ENCODE measurements at places on chromosomes 16 and 17. TPM values are rescaled to one million over a fixed set of nuclear protein-coding genes. Genes with fewer than 3 reads are reported as not detected.
A peak's percentile ranks its signal among the peaks of the same experiment; 100 is the strongest.

The PYY gene
- not detected for total RNA-seq

The IQCK gene
- total RNA-seq, result 6.0 TPM

The PDIA2 gene
- 1.6 TPM for total RNA-seq

The CUEDC1 gene
- total RNA-seq, result 43.2 TPM

DNA sequence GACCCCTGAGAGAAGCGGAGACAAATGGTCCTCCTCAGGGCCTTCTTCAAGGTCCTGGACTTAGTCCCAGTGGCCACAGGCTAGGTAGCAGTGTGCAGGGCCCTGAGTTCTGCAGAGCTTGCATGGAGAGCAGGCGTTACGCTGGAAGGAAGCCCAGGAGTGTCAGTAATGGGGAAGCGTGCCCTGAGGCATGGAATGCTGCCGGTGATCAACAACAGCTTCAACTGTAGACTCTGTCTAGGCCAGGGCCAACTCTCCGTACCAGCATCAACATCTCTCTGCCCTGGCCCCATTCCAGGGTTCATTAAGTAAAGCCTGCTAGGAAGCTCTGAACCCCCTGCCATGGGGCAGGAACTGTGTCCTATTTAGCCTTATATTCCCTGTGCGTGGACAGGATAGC lies 568 bp upstream of the TNK1 start:
- peak; percentile 63 for DNase-seq

GRCh38 chr17:80959330-80960036 lies 32.2 kb upstream of the CHMP6 start:
- DNase-seq, result peak; percentile 88

DNA sequence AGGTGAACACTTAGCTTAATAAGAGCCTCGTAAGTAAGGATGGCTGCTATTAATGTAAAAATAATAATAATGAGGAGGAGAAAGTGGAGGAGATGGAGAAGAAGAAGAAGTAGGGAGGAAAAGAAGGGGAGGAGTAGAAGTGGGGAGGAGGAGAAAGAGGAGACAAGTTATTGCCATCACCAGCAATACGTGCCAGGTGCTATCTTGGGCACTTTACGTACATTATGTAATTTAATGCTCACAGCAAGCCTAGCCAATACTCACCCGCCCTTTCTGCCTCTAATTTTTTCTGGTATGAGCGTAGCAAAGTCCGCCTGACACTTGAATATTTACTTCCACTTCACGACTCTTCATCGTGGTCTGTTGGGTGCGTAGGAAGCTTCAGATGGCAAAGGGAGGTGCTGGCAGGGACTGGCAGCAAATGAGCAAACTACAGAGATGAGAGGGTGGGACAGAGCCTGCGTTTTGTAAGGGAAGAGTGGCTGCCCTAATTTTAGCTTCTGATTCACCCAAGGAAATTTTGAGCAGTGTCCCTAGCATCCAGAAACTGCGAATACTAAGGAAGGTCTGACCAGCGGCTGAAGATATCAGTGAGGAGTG lies 42.1 kb upstream of the CDH13 start:
- DNase-seq, result no peak

GRCh38 chr16:65845466-65846209 lies 520.9 kb upstream of the CDH5 start:
- no peak for DNase-seq

DNA sequence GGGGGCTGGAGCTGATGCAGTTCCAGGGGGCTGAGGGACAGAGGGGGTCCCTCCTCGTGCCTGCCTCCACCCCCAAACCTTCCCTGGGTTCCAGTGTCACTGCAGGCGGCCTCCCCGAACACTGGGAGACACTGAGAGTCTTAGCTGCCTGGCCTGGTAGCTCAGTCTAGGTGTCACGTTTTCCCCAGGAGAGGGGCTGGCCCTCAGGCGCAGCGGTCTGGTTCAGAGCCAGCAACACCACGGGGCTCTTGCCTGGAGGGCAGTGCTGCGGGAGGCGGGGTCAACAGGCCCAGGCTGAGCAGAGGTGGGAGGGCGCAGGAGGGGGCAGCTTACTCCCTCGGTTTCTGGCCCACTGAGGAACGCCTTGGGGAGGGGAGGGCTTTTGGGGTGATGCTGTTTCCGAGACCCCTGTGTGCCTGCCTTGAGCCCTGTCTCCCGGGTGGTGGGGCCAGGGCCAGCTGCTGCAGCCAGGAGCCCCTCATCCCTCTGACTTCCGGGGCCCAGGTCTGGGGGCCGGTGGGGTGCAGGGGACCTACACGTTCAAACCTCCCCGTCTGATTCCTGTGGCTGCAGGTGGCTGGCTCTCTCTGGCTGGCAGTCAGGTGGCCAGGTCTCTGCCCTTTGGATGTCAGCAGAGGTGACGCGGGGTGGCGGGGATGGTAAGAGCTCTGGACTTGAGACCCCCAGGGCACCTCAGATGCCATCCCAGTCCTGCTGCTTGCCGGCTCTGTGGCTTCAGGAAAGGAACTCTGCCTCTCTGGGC lies 89.3 kb upstream of the GSE1 start:
- DNase-seq, result peak; percentile 58

DNA sequence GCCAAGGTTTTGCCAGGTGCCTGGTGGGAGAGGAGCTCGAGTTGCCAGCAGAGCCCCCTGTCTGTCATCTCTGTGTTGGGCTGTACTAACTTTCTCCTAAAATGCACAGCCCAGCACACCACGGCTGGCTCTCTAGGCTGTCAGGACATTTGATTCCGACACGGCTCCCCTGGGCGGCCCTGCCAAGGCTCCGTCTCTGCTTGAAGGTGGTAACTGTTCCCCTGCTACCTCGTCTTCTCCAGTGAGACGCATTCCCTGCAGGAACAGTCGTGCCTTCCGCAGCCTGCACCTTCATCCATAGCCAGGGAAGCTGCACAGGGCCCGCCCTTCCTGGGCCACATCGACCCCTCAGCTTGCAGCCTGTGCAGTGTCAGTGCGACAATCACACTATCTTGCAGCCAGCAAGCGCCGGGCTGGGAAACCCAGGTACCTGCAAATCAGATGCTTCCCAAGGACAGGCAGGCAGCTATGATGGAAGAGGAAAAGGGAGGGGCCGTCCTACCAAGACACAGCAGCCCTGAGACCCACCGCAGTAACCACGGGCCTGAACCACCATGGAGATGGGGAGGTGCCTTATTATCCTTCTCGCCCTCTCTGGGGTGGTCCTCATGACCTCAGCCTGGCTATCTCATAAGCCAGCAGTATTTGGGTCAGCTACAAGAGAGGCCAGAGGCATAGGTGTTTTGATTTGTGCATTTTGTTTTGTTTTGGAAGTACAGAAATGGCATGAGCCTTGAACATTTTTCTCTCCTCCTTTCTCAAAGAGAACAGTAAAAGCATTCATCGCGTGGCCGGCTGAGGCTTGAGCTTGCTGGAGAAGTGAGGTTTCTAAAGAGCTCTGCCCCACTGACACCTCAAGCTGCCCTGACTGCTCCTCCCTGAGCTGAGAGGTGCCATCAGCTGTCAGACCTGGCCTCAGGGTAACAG lies 361.7 kb upstream of the TNRC6C start:
- no peak for DNase-seq

DNA sequence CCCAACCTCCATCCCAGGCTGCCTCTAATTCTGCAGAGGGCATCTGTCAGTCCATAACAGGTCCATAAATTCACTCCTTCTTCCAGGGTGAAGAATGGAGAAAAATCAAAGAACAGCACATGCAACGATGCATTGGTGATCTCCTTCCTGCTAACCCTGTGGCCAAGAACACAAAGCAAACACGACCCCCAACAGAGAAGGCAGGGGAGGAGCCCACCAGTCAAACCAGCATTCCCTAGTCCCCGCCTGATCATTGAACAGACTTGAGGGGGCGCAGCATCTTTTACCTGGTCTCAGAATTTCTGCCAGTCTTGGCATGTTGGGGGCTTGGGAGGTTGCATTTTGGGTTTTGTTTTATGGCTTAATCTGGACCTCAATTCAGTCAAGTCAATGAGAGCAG lies 476.0 kb downstream of the SLC39A11 start:
- DNase-seq, result no peak

Data from left ventricle myocardium inferior (tissue), 1 donor.